Activated gamma-delta T cell treated with anti-CD3 and anti-CD28 coated beads, Interleukin-2, amount 50 U/mL, for 16 hours (primary cell): ENCODE measurements at places on chromosomes 16 and 17.

GRCh38 chr16:58815181-58815888 lies 81.2 kb upstream of the GOT2 start:
- DNase-seq = no peak

GRCh38 chr17:10725262-10725661 lies 4.6 kb downstream of the TMEM220 start:
- DNase-seq = no peak

DNA sequence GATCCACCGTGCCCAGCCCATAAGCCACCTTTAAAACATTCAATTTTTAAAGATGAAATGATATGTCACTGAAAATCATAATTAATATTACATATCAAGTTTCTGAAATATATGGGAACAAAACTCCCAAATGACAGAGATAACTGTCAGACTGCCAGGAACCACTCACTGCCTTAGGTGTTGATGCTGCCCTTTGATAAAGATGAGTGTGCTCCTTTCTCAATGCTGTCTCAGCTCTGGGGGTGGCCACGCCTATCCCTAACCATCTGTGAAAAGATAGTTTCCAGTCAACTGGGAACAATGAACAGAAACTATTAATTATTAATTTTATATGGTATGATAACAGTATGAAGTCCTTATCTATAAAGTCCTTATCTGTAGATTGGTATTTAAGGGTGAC lies 177.7 kb downstream of the MYO1D start:
- DNase-seq = no peak

GRCh38 chr17:57892820-57893595 lies 43.2 kb upstream of the MRPS23 start:
- no peak for DNase-seq

GRCh38 chr16:27924411-27925118 lies 138.9 kb downstream of the GSG1L start:
- no peak for DNase-seq

DNA sequence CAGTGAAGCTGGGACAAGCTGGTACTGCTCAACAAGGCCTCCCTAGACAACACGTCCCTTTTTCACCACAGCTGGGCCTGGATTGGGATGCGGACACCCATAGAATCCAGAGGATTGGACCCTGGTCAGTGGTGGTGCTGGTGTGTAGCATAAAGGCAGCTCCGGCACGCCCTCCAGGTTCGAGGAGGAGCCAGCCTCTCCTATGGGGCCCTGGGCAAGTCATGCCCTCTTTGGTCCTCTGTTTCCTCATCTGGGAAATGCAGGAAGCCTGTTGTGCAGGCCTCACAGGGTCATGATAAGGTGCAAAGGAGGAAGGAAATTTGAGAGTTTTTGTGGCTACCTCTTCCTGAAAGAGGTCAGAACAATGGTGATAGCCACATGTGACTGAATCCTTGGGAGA lies 1741.7 kb downstream of the TP53TG3F start:
- no peak for DNase-seq

DNA sequence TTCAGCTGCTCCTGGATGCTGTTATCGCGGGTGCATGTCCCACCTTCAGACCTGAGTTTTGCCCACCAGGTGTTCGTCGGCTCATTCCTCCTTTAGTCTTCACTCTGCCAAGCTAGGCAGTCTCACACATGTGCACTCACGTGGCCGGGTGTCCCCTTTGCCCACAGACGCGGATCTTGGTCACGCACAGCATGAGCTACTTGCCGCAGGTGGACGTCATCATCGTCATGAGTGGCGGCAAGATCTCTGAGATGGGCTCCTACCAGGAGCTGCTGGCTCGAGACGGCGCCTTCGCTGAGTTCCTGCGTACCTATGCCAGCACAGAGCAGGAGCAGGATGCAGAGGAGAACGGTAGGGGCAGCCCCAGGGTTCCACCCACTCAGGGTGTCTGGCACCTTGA lies 133.1 kb downstream of the ABCC6 start:
- DNase-seq = no peak

- no peak for DNase-seq
Measured at GRCh38 chr17:5583426-5584382, 605 bp downstream of the NLRP1 start.

DNA sequence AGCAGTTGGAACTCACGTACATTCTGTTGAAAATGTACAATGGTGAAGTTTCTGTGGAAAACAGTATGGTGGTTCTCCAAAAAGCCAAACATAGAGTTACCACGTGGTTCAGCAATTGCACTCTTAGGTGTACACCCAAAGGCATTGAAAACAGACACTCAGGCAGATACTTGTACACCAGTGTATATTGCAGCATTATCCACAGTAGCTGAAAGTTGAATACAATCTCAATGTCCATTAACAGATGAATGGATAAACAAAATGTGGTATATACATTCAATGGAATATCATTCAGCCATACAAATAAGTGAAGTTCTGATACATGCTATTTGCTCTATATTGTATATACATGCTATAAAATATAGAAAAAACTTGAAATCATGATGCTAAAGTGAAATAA lies 23.2 kb downstream of the TBX2 start:
- no peak for DNase-seq

- DNase-seq = no peak
Measured at GRCh38 chr16:78483124-78483992, 383.9 kb downstream of the WWOX start.

- no peak for DNase-seq
Measured at GRCh38 chr16:8854298-8854948, 14.4 kb downstream of the CARHSP1 start.

GRCh38 chr17:77146882-77147281 lies 6.1 kb downstream of the SEC14L1 start:
- DNase-seq = no peak

GRCh38 chr17:27475981-27476895 lies 20.0 kb downstream of the KSR1 start:
- DNase-seq = no peak

DNA sequence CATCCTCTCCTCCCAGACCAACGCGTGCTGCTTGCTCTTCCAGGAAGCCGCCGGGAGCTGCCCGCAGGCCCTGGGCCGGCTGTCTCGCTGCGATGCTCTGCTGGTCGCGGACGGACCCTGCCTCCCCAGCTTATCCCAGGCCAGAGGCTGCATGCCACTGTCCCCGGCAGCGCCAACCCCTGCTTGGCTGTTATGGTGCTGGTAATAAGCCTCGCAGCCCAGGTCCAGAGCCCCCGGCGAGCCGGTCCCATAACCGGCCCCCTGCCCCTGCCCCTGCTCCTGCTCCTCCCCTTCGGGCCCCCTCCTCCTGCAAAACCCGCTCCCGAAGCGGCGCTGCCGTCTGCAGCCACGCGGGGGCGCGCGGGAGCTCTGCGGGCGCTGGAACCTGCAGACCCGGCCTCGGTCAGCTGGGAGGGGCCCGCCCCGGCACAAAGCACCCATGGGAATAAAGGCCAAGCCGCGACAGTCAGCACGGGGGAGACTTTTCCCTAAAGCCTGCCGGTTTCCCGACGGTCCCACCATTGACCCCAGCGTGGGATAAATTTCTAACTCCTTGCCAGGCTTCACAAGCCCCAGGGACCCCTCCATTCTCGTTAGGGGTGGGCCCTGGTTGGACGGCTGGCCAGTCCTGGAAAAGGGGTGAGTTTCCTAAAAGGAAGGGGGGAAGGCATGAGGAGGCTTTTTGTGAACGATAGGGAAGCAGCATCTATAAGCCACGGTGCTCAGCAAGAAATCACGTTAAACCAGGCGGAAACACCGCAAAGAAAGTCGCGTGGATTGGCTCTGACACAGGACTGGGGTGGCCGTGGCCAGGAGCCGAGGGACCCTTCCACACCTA lies 11.2 kb downstream of the ENPP7 start:
- DNase-seq = peak; percentile 58

DNA sequence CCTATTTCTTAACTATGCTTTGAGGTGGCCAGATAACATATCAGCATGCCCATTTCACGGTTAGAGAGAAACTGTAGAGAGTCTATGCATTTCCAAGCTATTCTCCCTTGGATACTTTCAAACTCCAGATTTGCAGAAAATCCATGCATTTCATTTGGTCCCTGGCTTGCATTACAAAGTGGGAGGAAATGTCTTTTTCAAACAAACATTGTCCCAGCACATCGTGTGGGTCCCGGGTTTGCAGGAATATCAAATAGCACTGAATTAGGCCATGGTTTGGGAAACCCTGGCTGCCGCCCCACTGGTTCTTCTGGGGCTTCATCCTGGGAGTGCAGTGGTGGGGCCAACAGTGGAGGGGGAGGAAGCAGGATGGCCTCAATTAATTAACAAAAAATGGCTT lies 171.9 kb downstream of the IRX5 start:
- DNase-seq = no peak

DNA sequence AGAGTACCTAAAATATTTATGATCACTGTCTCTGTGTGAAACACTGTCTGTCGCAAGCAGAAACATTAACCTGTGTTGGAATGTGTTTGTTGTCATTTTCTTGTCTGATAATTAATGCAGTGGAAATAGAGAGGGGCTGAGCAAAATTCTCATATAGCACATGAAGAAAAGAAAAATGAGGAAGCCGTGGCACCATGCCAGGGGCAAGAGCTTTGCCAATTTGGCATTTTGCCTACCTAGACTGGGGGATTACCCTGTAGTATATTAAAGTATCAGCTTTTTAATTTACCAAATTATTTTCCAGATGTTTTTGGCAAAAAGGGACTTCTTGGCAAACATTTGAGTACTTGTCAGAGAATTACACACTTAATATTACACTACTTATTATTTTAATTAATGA lies 1326.6 kb upstream of the GOT2 start:
- no peak for DNase-seq

DNA sequence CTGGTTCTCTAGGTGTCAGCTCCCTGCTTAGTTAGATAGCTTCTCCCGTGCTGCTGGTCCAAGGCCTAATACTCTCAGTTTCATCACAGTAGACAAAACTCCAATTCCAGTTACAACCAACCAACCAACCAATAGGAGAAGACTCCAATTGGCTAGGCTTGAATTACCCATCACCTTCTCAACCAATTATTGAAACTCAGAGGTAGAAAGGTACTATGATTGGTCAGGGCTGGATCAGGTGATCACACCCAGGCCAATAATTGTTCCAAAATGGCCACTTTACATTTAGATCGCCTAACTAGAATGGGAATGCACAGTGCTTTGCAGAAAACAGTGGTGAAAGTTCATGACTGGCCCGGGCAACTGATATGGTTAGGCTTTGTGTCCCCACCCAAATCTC lies 49.5 kb upstream of the CRHR1 start:
- no peak for DNase-seq
